ENCODE measurements at places on chromosomes 4 and X. TPM values are rescaled to one million over a fixed set of nuclear protein-coding genes. Genes with fewer than 3 reads are reported as not detected.

The SSX4B gene
- not detected for total RNA-seq

The NEXMIF gene
- total RNA-seq = 0.08 TPM

The MYOZ2 gene
- total RNA-seq = not detected

The QRFPR gene
- 4.3 TPM for total RNA-seq

The MSX1 gene
- 0.36 TPM for total RNA-seq

The MAOB gene
- 5.5 TPM for total RNA-seq

The TEX13B gene
- total RNA-seq = not detected

The PPP1R2C gene
- not detected for total RNA-seq

The POLN gene
- 1.1 TPM for total RNA-seq

The CITED1 gene
- not detected for total RNA-seq

The CNOT6L gene
- 30.9 TPM for total RNA-seq

The CYSLTR1 gene
- 0.52 TPM for total RNA-seq

The FMR1NB gene
- not detected for total RNA-seq

The UCP1 gene
- total RNA-seq = not detected

The CT45A2 gene
- total RNA-seq = not detected

The FRMD7 gene
- not detected for total RNA-seq

The MAGEA6 gene
- total RNA-seq = not detected

The SLC25A4 gene
- total RNA-seq = 9.1 TPM
